ENCODE measurements at places on chromosomes 6 and 20.

DNA sequence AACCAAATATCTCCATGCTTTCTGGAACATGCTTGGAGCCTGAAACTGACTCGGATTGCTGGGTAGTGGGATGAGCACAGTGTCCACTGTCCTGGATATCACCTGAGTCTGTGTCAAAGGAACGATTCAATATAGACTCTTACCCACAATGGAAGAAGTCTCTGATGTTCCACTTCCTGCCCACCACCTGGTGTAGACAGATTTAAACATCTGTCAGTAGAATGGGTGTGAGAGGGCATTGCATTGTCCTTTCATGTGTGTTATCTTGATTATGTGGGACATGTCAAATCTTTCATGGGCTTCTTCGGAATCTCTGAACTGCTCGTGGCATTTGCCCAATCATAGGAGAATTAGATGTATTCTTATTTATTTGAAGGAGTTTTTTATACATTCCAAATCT is 20.8 kb downstream of the ULBP3 start:
- DNase-seq = no peak

DNA sequence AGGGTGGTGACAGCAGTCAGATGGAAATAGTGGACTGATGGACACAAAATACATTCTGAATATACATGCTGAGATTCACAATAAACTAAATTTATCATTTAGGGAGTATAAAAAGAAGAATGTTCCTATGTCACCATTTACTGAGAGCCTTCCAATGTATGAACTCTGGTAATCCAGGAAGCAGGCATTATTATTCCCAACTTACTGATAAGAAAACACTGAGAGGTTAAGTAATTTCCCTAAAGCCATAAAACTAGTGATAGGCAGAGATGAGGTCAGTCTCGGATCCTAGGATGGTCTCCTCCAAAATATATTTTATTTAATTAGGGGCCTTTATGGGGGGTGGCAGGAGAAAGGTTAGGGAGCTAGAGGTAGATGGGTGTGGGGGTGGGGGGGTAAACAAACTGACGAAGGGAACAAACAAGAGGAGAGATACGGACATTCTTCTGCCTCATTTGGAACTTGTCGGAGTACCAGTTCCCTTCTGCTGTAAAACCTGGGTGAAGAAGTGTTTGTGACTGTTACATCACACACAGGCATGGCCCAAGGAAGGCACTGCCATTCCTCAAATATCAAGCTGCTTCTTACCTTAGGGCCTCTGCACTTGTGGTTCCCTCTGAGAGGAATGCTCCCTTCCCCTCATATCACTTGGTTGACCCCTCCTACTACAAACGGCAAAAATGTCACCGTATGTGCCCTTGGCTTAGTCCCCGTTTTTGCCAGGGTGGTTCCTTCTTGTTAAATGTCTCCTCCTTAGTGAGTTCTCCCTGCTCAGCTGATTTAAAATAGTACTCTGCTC is 6.7 kb downstream of the SAYSD1 start:
- no peak for DNase-seq

DNA sequence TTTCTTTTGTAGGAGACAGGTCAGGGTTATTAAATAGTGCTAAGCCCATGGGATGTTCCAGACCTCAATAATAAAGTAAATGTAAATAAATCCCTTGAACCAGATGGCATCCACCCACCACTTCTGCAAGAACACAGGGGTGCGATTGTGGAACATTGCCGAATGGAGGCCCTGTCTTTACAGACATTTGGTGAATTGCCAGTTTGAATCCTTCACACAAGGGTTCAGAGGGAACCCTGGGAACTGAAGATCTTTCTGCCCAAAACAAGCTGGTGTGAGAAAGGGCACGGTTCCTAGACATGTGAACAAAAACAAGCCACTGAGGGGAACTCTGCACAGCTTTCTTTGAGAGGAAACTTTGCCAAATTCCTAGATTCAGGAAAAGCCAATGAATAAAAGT is 30.2 kb upstream of the RNF8 start:
- DNase-seq = no peak

GRCh38 chr6:87798393-87799278 is 96.6 kb upstream of the AKIRIN2 start:
- DNase-seq = no peak

GRCh38 chr20:18754030-18754652 is 59.4 kb upstream of the SCP2D1 start:
- DNase-seq = no peak

DNA sequence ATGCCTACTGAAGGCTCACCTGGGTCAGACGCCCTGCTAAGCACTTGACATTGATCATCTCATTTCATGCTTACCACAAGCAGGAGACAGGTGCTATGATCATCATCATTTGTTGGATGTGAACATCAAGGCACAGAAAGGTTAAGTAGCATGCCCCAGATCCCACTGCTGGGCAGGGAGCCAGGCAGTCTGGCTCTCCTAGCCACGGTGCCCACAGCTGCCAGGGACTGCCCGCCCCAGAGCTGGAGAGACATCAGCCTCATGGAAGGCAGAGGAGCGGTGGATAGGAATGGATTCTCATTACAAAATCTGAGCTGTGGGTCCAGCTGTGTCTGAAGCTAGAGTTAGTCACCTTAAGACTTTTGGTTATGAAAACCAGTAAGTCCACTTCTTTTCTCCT is 3.6 kb downstream of the SULF2 start:
- no peak for DNase-seq

- no peak for DNase-seq
These were observed 26.7 kb downstream of the RALGAPB start for GRCh38 chr20:38499366-38499765.

- peak; percentile 34 for DNase-seq
These were observed 43.4 kb downstream of the RALY start for GRCh38 chr20:34037121-34037520.

DNA sequence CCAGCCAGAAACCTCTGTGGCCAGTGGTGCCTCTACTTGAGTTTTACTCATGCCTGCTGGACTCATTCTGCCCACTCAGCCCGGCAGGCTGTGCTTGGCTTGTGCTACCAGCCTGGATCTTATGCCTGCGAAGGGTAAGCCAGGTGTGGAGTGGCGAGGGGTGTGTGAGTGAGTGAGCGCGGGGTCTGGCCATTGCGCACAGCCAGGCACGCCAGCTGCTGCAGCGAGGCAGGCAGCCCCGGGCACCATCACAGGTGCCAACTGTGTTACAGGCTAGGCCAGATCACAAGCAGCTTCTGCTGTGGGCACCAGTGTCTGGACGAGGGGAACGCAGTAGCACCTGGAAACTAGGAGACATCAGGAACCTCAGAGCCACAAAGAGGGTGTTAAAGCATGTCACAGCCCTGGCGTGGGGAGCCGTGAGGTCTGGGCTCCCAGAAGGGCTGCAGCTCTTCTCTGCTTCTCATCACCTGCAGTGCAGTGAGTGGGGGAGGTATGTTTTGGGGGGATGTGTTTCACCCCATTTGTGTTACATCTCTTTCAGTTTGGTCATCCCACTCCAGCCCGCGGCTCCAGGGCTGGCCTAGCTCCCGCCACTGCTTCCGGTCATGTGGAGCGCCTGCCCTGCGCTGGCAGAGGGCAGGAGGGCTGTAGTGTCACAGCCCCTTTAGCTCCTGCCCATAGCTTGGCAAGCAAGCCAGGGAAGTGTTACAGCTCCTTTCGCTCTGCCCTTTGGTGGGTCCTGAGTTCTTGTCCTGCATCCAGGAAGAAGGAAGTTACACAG is 379.7 kb upstream of the IMPG1 start:
- no peak for DNase-seq

DNA sequence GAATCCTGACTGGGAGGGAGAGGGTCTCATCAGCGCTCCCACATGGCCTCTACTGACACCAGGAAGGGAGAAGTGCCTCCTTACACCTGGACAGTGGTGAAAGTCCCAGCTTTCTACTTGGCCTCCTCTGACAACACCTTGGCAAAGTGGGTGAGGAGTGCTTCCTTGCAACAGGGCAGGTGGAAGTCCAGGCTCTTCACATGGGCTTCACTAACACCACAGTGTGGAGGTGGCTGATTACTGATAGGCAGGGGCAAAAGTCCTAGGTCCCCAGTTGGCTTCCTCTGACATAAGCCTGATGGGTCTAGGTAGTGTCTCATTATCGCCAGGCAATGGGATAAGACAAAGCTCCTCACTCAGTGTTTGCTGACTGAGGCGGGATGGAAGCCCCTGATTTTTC is 9.5 kb upstream of the HLA-DRA start:
- no peak for DNase-seq

DNA sequence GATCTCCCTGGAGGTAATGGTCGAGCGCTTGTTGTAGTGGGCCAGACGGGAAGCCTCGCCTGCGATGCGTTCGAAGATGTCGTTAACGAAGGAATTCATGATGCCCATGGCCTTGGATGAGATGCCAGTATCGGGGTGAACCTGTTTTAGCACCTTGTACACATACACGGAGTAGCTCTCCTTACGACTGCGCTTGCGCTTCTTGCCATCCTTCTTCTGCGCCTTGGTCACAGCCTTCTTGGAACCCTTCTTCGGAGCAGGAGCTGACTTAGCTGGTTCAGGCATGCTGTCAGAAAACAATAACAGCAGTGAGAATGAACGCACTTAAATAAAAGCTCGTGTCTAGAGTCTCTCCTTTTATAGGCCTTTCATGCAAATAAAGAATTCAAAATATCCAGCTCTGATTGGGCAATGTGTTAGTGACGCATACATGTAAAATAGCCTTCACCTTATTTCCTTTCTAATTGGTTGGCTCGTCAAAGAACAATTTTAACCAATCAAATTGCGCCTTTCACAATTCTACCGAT is 129.2 kb downstream of the HFE start:
- peak; percentile 58 for DNase-seq

- DNase-seq = no peak
These were observed 258.0 kb downstream of the PLCB1 start for GRCh38 chr20:8390037-8390433.

- no peak for DNase-seq
These were observed 9.7 kb downstream of the BPI start for GRCh38 chr20:38313676-38314075.

- DNase-seq = no peak
These were observed 108.4 kb downstream of the SLX4IP start for GRCh38 chr20:10543480-10543879.

- DNase-seq = no peak
These were observed 91.0 kb downstream of the COL12A1 start for GRCh38 chr6:75114806-75115205.

GRCh38 chr6:157092736-157093135 is 230.6 kb downstream of the TMEM242 start:
- no peak for DNase-seq

DNA sequence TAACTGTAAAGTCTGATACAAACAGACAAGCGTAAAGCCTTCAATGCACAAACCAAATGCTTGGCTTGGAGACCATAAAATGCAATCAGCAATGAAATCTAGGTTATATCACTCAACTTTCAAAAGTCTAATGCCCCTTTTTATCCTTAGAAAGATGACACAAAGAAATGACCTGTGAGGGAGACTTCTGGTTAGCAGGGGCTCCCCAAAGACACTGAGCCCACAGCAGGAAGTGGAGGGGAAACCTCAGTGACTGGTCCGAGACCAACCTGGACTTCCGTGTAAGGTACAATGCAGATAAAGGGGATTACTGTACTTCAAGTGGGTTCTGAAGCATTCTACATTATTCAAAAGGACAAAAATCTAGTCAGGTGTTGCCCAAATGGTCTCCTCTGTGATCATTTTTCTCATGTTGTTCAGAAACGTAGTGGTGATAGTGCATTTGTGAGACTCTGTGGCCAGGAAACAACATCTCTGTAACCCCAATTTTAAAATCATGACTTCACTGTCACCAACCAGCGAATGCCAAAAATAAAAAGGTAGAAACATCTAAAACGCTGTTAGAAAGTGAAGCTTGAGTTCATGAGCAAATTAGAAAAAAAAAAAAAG is 88.2 kb downstream of the HIVEP2 start:
- DNase-seq = no peak

- DNase-seq = no peak
These were observed 53.7 kb upstream of the TMX4 start for GRCh38 chr20:8073024-8073832.

- DNase-seq = peak; percentile 48
These were observed 681 bp downstream of the DIDO1 start for GRCh38 chr20:62925420-62926228.

GRCh38 chr20:24376311-24377099 is 92.9 kb upstream of the SYNDIG1 start:
- no peak for DNase-seq

- DNase-seq = no peak
These were observed 863.0 kb upstream of the GJE1 start for GRCh38 chr6:141269684-141270083.

- DNase-seq = no peak
These were observed 1023.3 kb downstream of the EYS start for GRCh38 chr6:64683682-64684081.

DNA sequence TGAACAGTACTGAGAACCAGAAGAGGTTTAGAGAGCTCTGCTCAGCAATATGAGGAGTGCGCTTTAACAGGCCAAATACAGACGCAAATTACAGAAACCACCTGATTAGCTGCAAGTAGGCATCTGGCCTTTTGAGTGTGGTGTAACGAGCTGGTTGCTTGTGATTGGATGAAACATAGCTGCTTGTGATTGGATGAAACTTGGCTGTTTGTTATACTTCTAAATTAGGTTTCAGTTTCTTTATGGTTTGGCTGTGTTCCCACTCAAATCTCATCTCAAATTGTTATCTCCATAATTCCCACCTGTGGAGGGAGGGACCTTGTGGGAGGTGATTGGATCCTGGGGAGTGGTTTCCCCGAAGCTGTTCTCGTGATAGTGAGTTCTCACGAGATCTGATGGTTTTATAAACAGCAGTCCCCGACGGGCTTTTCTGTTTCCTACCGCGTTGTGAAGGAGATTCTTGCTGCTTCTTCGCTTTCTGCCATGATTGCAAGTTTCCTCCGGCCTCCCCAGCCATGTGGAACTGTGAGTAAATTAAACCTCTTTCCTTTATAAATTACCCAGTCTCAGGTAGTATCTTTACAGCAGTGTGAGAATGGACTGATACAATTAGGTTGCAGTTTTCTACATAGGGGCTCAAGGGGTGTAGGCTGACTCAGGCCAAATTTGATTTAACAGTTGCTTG is 655.9 kb upstream of the MAN1A1 start:
- no peak for DNase-seq

DNA sequence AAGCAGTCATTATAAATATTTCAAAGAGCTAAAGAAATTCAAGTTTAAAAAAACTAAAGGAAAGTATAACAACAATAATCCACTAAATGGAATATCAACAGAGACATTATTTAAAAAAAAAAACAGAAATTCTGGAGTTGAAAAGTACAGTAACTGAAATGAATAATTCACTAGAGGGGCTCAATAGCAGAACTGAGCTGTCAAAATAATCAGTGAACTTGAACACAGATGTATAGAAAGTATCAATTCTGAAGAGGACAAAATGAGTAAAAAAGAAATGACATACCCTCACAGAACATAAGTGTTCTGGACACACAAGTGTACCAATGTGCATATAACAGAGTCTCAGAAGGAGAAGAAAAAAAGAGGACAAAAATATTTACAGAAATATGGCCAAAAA is 191.6 kb upstream of the RUNX2 start:
- no peak for DNase-seq

DNA sequence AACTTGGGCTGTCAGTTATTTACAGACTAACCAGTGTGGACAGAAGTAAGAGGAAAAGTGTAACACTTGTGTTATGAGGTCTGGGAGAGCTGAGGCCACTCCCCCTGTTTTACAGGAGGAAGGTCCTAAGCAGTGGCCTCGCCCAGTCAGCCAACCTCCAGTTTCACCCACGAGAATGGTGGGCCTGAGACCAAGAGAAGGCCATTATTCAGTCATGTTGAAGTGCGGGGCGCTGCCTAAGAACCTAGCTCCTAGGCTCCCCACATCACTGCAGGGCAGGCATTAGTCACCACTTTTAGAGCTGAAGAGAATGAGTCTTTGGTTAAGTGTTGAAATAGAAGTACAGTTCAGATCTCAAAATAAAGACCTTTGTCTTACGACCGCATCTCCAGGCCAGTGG is 27.9 kb downstream of the CDYL start:
- DNase-seq = no peak
